ENCODE measurements at places on chromosomes 3 and 15.

DNA sequence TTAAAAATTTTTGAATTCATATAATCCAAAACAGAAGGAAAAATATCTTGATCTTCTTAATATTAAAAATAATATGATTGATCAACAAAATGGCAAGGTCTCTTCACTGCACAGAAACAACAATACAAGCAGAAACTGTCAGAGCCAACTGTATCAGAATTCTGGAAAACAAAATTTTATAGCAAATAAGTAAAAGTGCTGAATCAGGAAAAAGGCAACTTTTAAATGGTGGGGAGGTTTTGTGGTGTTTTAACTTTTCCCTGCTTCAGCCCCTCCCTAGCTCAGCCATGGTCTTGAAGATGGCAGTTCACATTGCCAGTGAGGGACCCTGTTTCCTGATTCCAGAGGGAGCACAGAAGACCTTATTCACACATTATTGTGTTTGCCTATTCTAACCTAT, 37.6 kb downstream of the SPESP1 start:
- DNase-seq = no peak

- no peak for DNase-seq
Measured at GRCh38 chr15:40247406-40247971, 8.6 kb downstream of the PAK6 start.

DNA sequence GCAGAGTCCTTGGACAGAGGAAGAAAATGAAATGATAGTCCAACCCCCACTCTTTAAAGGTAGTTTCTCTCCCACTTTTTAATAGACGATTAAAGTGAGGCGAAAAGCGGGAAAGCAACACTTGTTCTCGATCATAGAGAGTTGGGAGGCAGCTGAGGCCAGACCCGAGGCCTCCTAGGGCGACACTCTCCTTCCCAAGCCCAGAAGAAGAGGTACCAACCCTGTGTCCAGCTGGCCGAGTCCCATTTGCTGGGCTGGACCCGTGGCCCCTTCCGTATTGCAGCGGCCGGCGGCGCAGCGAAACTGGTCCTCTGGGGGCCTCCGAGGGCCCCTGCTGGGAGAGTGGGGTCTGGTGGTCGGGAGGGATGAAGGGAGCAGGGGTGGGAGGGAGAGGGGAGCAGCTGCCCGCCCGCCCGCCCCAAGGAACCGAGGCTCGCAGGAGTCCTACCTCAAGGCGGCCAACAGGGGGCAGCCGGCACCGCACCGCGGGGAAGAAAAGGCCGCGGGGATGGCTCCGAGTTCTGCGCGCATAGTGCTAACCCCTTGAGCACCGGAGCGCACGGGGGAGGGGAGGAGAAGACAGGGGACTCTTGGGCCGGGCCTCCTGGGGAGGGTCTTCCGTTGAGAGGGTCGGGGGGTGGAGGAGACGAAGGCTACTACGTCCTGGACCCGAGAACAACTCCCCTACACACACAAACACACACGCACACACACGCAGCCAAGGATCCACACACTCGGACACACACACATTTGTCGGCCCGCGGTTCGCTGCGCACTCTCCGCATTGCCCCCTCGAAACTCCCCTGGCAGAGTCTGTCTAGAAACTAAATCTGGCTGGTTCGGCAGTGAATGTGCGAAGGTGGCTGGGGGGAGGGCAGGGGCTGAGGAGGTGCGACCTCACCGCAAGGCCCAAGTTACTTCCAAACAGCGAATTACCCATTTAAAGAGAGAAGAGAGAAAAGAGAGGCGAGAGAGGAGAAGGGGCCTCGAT, 2.0 kb downstream of the WNT5A start:
- DNase-seq = peak; percentile 14

GRCh38 chr3:69210068-69210730, 87.8 kb upstream of the LMOD3 start:
- no peak for DNase-seq

GRCh38 chr3:156106721-156107373, 13.5 kb upstream of the KCNAB1 start:
- DNase-seq = no peak

DNA sequence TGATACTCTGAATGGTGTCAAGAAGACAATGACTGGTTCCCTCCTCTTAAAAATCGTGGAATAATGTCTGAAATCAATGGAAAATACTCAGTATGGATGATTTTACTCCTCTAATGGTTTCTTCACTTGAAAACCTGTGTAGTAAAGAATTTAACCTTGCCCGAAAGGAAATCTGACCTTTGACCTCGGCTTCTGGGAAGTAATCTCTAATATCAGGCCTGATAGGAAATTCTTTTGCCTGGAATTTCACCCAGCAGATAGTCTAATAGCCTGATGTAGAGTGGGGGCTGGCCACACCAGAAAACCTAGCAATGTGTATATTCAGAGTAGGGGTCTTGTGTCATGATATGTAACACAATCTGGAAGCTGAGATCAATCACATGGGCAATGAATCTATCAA, 91.5 kb upstream of the GOLIM4 start:
- no peak for DNase-seq

DNA sequence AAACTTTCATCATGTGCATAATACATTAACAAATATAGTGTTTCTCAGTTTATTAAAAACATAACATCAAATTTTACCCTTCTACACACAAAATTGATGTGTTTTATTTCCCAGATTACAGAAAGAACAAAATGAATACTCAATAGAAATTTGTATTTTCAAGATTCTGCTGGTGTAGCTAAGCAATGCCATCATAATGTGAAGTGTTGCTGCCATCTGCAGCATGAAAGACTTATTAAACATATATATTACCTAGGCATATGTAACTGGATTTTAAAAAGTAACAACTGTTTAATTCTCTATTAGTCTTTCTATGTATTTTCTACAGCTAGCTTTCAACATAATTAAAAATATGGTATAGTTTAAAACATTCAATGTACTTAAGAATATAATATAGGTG, 27.5 kb downstream of the PLSCR5 start:
- no peak for DNase-seq

GRCh38 chr3:152350776-152351175, 82.0 kb downstream of the MBNL1 start:
- no peak for DNase-seq

GRCh38 chr3:59752925-59753324, 703.1 kb upstream of the CFAP20DC start:
- DNase-seq = no peak

DNA sequence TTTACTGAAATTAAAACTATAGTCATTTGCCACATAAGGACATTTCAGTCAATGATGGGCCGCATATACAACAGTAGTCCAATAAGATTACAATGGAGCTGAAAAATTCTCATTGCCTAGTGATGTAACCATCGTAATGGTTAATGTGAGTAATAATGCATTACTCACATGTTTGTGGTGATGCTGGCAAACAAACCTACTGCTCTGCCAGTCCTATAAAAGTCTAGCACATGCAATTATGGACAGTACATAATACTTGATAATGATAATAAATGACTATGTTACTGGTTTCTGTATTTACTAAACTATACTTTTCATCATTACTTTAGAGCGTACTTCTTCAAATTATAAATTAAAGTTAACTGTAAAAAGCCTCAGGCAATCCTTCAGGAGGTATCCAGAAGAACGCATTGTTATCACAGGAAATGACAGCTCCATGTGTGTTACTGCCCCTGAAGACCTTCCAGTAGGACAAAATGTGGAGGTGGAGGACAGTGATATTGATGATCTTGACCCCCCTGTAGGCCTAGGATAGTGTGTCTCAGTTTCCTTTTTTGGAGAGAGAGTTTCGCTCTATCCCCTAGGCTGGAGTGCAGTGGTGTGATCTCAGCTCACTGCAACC, 102.7 kb downstream of the ATP1B3 start:
- no peak for DNase-seq

DNA sequence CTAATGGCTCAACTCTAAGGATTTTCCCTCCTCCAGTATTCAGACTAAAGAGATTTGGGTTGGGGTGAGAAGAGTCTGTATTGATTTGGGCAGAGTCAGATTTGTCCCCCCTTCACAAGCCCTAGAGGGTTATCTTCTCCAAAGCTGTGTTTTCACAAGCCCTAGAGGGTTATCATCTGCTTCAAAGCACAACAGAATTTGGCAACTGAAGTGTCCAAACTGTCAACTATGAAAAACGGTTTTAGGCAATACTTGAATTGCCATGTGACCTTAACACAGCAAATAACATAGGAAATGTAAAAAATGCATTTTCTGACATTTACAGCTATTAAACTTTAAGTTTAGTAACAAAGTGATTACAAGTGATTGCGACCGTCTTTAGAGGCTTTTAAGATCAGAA, 119.9 kb downstream of the IMPG2 start:
- no peak for DNase-seq

- no peak for DNase-seq
Measured at GRCh38 chr15:100779331-100780207, 100.1 kb upstream of the ALDH1A3 start.

DNA sequence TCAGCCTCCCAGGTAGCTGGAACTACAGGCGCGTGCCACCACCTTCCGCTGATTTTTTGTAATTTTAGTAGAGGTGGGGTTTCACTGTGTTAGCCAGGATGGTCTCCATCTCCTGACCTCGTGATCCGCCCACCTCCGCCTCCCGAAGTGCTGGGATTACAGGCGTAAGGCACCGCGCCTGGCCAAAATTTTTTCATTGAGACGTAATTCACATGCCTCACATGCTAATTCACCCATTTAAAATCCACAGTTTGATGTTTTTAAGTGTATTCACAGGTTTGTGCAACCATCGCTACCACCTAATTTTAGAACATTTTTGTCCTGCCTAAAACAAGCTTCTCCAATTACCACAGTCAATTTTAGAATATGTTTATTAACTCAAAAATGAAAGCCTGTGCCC, 37.1 kb downstream of the SELENOT start:
- DNase-seq = no peak

DNA sequence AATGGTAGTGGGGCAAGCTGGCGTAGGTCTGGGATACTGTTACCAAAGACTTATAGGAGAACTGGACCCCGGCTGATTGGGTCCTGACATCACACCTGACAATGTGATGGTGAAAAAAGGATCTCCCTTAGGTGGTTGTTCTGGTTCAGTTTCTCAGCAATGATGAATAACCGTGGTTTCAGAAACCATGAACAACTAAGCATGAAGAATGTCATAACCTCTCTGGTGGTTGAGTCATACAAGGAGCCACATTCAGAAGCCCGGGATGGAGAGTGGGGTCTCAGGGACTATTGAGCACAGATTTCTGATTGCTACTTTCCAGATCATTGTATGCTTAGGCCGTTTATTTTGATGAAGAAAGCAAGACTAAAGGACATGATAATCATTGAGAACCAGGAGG, 17.4 kb downstream of the GPR160 start:
- no peak for DNase-seq

GRCh38 chr15:68643216-68643830, 64.5 kb downstream of the CORO2B start:
- no peak for DNase-seq

DNA sequence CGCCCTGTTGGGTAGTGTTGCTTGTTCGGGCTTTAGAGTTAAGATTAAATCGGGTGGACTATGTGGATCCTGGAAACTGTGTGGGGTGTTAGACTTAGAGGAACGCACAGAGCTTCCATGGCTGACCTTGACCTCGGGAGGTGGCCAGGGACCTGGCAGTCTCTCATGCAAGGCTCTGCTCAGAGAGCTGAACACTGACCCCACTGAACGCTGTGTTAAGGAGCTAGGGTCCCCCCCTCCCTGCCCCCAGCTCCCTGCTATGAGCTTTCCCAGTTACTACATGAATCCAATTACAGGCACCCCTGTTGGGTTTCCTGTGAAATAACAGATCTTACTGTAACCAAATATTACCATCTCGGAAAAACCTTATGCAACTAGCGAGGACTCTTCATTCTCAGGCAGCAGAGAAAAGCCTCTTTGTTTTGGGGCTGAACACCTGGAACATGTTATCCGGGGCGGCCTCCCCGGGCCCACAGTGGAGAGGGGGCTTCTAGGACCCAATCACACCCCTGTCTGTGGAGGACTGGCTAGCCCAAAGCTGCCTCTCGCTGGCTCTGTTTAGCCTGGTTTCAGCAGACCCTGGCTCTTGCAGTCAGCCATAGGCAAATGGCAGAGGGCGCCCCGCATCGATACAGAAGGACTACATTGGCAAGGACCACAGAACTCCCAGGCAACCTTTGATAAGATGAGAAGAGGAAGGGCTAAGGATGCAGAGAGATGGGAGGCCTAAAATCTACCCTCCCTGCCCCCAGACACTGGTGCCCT, 25.8 kb upstream of the ALDH1A3 start:
- DNase-seq = no peak

- peak; percentile 18 for DNase-seq
Measured at GRCh38 chr15:77568014-77568972, 64.4 kb downstream of the LINGO1 start.

DNA sequence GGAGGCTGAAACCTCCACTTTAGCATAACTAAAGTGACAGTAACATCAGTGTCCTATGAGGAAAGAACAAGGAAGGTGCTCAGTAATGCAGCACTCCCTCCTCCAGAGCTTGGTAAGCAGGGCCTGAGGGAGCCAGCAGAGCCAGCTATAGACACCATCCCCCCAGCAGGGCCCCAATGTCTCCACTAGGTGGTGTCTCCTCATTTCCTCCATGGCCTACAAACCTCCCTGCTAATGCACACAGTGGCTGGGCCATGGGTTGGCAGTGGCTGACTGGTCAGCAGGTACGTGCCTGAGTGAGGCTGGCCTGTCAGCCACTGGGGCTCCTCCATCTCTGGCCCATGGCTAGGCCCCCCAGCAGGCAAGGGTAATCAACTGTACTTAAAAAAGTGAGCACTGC, 13.6 kb downstream of the MRPS25 start:
- DNase-seq = no peak

DNA sequence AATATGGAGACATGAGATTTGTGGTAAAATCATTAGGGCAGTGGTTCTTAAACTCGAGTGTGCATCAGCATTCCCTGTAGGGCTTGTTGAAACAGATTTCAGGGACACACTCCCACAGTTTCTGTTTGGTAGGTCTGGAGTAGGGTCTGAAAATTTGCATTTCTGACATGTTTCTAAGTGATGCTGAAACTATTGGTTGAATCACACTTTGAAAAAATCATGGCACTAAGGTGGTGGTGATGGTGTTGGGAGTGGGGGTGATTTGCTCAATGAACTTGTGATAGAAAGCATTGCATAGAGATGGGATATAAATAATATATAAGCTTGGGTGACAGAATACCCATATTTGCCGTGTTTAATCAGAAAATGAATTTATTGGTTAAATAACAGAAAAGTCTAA, 11.3 kb downstream of the MITF start:
- no peak for DNase-seq

- DNase-seq = no peak
Measured at GRCh38 chr3:7813365-7813764, 688.3 kb upstream of the LMCD1 start.

DNA sequence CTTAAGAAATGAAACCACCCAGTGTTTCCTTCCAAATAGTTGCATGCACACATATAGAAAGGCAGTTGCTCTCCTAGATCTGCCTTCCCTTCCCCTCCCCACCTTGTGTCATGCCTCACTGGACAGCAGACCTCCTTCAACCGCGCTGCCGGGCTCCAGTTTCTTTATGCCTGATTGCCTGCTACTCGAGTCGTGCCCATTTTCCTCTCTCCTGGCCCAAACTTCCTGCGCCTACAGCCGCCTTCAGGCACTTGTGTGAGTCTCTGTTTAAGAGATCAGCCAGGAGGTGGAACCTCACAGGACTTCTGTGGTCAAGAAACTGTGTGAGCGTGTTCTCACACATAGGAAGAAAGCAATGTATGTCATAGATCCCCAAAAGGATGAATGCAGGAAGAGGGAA, 8.8 kb upstream of the FAM107A start:
- DNase-seq = no peak

- DNase-seq = no peak
Measured at GRCh38 chr3:11250902-11251806, 21.0 kb upstream of the ATG7 start.

GRCh38 chr3:98343647-98344507, 9.8 kb upstream of the OR5K4 start:
- DNase-seq = no peak

- DNase-seq = peak; percentile 58
Measured at GRCh38 chr3:48997714-48998637, 7.9 kb downstream of the P4HTM start.

All from caudate nucleus (tissue), 63 donors.